ENCODE measurements at places on chromosomes 12 and 14.
A peak's percentile ranks its signal among the peaks of the same experiment; 100 is the strongest.

GRCh38 chr12:106255952-106256351 is 8.1 kb upstream of the CKAP4 start:
- DNase-seq: no peak

DNA sequence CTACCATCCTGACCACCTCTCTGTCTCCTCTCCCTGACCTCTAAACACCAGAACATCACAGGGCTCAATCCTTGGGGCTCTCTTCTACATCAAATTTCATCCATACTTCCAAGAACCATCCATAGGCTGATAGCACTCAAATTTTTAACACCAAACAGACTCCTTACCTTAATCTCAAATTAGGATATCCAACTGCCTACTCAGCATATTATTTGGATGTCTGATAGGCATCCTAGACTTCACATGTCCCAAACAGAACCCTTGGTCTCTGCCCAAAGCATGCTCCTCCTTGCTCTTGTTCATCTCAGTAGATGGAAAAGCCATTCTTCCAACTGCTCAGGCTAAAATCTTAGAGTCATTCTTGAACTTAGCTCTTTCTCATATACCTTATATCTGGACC is 91.3 kb downstream of the GALC start:
- DNase-seq: no peak

DNA sequence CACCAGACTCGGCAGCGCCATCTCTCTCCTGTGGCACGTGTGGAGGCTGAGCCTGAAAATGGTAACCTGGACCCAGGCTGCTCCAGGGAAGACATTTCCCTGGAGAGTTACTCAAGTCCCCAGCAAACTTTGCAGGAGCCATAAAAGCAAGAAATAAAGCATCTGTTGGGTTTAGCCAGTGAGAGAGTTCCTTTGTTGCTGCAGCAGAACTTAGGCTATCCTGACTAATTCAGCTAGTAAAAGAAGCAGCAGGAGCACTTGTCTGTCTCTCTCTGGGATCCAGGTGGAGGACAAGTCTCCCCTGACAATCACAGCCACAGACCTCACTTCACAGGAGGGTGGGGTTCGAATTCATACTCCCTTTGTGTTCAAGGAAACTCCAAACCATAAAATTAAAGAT is 79.2 kb upstream of the DIO3 start:
- DNase-seq: no peak

DNA sequence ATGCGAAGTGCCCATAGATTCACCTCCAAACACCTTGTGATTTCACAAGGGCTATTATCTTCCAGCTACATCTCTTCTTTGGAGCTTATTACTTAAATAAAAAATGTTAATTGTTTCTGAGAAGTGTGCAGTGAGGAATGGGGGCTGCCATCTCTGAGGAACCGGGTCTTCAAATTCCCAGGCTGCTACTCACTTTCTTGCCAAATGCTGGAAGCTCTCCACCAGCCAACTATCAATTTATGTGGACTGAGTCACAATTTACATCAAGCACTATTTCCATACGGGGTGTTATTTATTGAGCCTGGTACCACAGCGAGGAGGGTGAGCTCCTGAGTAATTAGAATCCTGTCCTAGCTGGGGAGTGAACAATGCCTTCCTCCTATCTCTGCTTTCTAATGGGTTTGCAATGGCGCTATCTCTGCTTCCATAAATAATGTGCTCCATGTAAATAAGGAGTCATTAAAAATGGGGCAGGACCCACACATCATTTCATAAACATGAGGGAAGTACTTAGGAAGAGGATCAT is 898.3 kb downstream of the VRK1 start:
- no peak for DNase-seq

DNA sequence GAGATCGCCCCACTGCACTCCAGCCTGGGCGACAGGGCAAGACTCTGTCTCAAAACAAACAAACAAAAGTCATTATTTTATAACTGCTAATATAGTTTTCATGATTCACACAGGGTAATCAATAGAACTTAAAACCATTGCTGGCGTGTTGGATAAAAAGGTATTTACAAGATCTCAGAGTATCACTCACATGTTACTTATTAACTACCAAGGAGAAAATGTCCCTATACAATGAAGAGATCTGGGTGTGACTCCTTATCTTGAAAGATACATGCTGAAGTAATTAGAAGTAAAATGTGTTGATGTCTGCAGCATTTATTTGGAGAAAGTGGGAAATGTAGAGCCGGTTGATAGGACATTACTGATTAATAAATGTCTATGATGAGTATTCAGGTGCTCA is 57.3 kb upstream of the PIK3C2G start:
- no peak for DNase-seq

GRCh38 chr14:37170237-37170636 is 2.2 kb downstream of the SLC25A21 start:
- DNase-seq: no peak

DNA sequence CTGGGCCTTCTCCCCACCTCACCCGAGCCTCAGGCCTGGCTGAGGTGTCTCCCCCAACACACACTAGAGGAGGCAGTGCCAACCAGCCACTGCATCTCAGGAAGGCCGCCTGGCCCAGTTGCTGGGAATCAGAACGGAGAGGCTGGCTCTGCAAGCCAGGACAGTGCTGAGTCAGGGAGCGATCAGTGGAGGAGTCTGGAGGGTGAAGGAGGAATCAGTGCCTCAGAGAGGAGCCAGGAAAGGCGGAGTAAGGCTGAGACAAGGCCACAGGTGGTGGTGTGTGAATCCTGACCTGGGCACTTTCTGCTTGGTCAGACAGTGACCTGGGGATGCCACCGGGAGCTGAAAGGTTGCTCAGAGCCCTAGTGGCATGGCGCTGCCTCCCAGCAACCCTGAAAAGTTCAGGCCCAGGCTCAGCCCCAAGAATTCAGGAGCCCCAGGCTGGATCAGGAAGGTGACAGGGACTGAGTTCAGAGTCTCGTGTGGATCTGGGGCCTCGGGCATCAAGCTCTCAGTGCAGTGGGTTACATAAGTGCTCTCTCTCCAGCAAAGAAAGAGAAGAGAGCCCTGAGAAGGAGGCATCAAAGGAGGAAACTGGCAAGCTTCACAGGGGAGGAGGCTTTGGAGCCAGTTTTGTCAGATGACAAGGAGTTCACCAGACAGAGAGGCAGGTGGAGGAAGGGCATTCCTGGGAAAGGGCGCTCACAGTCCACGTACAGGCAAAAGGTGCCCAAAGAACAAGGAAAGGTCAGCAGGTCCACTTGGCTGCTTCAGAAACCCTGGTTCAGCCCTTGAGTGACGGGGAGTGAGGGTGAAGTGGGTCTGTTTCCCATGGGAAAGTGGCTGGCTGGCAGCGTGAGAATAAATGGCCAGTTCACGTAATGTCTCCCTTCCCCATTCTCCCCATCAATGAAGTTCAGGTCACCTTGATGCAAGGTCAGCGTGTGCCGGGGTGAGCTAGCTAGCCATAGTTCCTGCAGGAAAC is 87.8 kb downstream of the ZFP36L1 start:
- DNase-seq: no peak

DNA sequence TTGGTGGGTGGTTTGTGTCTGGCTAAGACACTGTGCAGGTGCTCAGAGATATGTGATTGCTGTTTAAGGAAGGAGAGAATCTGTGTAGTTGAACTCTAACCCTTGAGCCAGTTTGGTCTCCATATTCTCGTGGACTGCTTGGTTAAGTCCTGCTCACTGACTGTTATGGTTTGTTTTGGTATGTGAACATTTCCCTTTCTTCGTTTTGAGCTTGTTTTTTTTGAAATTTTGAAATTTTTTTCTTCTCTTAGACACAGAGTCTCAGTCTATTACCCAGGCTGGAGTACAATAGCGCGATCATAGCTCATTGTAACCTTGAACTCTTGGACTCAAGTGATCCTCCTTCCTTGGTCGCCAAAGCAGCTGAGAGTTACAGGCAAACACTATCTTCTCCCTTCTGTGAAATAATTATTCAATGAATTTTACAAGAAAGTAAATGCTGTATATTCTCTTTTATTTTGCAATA is 40.0 kb downstream of the MIPOL1 start:
- DNase-seq: no peak

DNA sequence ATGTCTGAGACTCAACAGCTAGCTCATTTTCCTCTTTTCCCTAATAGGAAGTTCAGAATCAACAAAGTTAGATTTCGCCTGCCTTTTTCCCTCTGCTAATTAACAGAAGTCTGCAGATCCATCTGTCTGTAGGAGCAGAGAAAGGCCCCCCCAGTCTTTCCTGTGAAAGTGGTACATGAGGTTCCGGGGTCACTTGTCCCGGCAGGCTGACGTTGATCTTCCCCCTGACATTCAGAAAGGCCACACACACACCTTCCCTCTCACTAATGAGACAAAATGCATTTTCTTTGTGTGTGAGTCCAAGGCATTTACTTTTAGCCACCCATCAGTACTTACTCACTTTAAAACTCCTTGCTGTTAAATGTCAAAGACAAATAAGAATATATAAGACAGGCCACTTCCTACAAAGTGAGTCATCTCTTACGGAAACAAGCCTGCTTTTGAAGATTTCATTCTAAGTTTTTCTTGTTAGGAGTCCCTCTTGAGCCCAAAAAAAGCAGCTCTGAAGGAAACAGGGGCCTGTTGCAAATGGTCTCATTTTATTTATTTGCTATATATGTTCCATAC is 138.7 kb downstream of the TTC7B start:
- no peak for DNase-seq

GRCh38 chr12:3017281-3017680 is 58.1 kb downstream of the TEAD4 start:
- no peak for DNase-seq

DNA sequence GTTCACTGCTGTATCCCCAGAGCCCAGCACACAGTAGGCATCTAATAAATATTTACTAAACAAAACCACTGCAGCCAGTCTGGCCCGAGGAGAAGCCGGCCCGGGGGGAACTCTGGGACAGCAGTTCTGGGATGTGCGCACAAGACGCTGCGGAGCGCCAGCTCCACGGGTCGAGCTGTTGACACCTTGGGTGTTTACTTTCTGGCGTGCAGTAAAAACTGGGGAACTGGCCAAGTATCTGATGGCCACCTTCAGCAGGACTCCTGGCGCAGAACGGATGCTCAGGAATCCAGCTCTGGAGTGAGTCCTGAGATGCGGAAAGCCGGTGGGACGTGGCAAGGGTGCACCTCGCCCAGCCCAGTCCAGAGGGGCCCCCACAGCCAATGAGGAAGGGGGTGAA is 65.6 kb downstream of the NCOR2 start:
- no peak for DNase-seq

- no peak for DNase-seq
These were observed 83.5 kb downstream of the INSM2 start for GRCh38 chr14:35617500-35617899.

GRCh38 chr12:116773276-116773731 is 35.2 kb downstream of the RNFT2 start:
- DNase-seq: no peak

DNA sequence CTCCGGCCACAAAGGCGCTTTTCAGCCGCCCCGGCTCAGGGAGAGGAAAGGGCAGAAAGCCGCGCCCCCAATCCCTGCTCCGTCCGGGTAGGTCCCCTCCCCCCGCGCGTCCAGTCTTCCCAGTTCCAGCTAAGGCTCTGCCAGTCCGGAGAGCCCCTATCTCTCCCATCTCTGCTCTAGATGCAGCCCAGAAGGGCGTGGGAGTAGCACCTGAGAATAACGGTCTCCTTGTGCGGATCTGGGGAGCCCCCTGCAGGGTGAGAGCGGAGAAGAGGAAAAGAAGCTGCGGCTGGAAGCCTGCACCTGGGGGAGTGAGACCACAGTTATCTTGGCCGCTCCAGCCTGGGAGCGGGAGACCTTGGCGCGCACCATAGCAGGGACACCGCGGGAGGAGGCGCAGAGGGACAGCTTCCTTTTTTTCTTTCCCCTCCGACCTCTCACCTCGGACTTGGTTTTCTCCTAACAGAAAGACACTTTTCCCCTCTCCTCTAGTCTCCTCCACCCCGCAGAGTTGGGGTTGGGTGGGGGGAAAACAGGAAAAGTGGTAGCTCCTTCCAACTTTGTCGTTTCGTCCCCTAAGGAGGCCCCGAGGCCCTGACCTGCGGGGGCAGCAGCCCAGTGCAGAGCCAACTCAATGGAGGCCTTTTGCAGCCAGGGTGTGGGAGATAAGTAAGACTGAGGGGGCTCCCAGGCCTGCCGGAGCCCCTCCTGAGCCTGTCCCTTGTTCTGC is 2.4 kb downstream of the DHH start:
- DNase-seq: no peak

GRCh38 chr12:100146252-100146651 is 3.6 kb upstream of the BLTP3B start:
- DNase-seq: no peak

DNA sequence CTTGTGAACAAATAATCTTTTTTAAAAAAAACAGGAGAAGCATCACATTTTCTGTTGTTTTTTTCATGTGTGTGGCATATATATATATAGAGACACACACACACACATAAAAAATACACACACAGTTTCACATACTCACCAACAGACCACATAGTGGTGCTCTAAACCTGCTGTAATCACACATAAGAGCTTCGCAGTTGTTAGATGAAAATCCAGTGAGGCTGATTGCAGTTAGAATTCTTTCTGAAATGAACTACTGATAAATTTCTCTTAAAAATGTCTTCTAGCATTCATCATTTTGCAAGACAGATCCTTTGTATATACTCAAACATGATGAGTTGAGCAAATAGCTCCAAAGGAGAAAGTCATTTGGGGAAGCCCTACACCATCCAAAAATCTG is 434.3 kb upstream of the STXBP6 start:
- no peak for DNase-seq

GRCh38 chr12:56631790-56632700 is 1.9 kb upstream of the BAZ2A start:
- DNase-seq: peak; percentile 52

DNA sequence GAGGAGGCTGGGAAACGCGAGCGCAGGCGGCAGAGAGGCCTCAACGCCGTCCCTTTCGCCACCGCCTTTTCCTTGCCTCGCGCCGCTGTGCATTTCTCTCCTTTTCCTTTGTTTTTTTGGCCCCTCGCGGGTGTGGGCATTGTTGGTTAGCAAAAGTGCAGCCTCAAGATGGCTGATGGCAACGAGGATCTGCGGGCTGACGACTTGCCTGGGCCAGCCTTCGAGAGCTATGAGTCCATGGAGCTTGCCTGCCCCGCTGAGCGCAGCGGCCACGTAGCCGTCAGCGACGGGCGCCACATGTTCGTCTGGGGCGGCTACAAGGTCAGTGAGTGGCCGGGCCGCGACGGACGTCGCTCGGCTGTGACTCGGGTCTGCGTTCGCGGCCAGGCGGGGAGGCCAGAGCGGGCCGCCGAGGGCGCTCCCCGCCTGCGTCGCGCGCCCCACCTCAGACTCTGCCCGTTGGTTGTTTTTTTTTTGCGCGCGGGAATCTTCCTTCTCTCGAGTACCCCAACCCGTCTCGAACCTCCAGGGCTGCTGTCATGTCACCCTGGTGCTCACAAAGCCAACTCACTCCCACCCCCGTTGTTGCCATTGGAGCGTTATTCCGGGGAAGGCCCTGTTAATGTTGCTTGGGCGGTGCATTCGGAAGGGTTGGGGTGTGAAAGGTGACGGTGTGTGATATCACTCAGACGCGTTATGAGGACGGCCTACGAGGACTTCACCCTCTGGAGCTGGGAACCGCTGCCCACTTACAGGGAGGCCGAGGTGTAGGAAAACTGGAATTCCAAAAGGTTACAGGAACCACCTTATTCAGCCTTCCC is 558 bp downstream of the KLHDC2 start:
- no peak for DNase-seq

All from NCI-H510A (cell line).